ENCODE measurements at places on chromosomes 2 and 18. TPM values are rescaled to one million over a fixed set of nuclear protein-coding genes. Genes with fewer than 3 reads are reported as not detected.

GRCh38 chr2:59538398-59538911 lies 1015.0 kb downstream of the BCL11A start:
- DNase-seq, result peak; percentile 1

- no peak for DNase-seq
These were observed 205.8 kb upstream of the SALL3 start for GRCh38 chr18:78773819-78774218.

GRCh38 chr18:8673256-8674209 lies 31.8 kb upstream of the MTCL1 start:
- DNase-seq, result no peak

GRCh38 chr2:235627682-235628081 lies 133.8 kb downstream of the AGAP1 start:
- DNase-seq, result no peak

DNA sequence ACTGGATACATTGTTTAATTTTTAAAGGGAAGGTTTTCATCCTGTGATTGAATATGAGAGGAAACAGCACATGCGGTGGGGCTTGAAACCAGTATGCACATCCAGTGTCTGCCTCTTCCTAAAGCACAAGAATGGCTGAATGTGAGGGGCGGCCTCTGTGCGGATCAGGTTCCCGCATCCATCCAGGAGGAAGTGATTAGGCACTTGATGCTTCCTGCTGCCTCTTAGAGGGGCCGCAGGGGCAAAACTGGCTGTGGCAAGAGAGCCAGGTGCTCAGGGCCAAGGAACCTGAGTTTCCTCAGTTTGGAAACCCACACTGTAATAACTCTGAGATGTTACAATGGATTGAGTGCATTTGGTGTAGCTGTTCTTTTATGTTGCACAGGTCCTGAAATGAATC lies 48.8 kb downstream of the THNSL2 start:
- no peak for DNase-seq

GRCh38 chr18:27780061-27780745 lies 396.7 kb downstream of the CDH2 start:
- no peak for DNase-seq

DNA sequence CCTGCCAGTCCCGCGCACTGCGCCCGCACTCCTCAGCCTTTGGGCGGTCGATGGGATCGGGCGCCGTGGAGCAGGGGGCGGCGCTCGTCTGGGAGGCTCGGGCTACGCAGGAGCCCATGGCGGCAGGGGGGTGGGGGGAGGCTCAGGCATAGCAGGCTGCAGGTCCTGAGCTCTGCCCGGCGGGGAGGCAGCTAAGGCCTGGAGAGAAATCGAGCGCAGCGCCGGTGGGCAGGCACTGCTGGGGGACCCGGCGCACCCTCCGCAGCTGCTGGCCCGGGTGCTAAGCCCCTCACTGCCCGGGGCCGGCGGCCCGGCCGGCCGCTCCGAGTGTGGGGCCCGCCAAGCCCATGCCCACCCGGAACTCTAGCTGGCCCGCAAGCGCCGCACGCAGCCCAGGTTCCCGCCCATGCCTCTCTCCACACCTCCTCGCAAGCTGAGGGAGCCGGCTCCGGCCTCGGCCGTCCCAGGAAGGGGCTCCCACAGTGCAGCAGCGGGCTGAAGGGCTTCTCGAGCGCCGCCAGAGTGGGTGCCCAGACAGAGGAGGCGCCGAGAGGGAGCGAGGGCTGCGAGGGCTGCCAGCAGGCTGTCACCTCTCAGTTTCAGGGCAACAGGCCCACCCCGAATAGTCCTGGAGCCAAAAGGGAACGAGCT lies 74.1 kb downstream of the PSMG2 start:
- no peak for DNase-seq

DNA sequence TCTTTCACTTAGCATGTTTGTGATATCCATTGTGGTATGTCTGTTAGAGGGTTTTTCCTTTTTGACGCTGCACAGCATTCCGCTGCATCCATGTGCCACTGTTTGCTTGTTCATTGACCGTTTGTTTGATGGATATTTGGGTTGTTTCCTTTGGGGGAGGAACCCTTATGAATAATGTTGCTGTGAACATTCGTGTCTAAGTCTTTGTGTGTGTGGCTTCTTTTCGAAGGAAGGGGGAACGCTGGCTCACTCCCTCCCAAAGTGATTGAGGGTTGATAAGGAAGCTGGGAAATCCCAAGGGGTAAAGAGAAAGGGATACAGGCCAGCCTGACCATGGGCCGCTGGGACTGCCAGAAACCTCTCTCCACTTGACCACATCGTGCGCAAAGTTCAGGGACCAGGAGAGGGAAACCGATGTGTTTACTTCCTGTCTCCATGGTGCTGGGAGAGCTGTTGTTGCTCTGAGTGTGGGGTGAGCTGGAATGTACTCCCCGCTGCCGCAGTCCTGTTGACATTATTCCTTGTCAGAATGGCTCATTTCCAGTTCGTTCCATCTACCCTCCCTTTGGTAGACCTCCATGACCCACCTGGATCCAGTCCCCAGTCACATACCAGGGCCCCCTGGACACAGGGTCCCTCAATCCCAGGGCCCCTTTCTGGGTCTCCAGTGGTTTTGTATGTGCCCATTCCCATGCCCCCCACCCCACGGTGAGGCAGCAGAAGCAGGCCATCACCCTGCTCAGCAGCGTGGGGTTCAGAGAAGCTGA lies 39.6 kb downstream of the HS1BP3 start:
- DNase-seq, result peak; percentile 83

DNA sequence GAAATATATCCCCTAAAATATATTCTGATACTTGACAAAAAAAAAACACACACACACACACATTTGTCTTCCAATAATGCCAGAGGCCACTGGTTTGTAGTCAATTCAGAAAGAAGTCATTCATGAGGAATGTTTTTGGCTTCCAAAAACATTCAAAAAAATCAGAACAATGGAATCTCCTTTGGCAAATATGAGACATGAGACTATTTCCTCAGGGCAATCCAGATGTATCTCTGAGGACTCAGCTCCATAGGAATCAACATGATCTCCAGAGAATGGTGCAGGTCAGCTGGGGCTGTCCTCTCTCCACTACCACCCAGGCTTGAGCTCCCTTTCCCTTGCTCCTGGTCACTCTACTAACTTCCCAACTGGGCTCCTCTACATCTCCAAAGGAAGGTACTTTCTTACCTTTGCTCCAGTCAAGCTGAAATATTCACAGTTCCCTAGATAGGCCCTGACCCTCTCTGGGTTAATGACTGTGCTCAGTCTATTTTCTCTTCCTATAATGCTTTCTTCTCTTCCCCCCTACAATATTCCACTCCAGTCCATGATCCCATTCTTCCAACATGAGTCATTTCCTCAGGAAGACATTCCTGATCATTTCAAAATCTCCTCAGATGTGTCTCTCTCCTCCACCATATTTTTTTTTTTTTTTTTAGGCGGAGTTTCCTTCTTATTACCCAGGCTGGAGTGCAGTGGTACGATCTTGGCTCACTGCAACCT lies 145.3 kb downstream of the C1D start:
- no peak for DNase-seq

DNA sequence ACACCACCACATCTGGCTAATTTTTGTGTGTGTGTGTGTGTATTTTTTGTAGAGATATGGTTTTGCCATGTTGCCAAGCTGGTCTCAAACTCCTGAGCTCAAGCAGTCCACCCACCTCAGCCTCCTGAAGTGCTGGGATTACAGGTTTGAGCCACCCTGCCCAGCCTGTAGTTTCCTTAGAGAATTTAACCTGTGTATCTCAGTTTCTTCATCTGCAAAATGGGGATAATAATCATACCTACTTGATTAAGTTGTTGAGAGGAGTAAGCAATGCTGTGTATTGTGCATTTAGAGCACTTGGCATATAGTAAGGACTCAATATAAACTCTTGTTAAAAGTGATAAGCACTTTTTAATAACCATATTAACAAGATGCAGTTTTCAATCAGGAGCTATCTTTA lies 6.3 kb upstream of the SANBR start:
- no peak for DNase-seq

DNA sequence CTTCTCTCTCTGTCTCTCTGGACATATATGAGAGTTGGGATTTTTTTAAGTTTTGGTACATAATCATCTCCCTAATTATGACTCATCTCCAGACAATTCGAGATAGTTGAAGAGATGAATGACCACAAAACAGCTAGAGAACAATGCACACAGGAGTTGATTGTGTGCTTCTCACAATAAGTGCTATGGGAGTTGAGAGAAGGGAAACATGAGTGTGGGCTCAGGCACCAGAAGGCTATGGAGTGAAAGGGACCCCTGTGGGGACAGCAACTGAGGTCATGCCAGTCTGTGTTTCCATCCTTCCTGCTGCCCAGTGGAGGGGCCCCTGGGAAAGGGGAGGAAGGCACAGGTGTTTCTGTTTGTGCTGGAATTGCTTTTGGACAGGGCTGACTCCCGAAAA lies 6.5 kb upstream of the YWHAQ start:
- no peak for DNase-seq

GRCh38 chr18:10413722-10414121 lies 40.7 kb upstream of the APCDD1 start:
- DNase-seq, result no peak

GRCh38 chr2:39024833-39025232 lies 96.0 kb downstream of the SOS1 start:
- DNase-seq, result no peak

- no peak for DNase-seq
These were observed 81.7 kb upstream of the SEC11C start for GRCh38 chr18:59057969-59058368.

GRCh38 chr18:33826151-33826550 lies 248.1 kb downstream of the ASXL3 start:
- no peak for DNase-seq

DNA sequence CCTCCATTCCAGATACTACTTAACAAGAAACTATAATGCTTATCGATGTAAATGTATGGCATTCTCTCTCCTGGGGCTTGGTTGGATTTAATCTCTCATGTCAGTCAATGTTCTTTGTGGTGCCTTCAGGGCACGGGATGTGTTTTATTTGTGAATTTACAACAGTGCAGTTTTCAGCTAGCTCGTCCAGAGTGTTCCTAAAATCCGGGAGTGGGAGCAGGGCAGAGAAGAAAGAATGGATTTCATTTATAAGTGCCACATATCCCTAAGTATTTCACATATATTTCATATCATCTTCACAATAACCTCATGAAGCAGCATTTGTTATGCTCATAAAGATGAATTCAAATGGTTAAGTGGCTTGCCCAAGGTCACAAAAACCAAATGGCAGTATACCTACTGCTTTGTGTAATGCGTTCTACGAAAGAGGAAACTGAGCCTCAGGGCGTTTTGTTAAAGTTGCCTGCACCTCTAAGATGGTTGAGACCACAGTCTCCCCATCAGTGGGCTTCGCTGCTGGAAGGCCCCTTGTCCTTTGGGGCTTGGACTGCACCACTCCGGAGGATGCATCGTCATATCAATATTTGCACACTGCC lies 134.7 kb upstream of the MGAT5 start:
- no peak for DNase-seq

Gene MAL
- polyA plus RNA-seq, result 3.4 TPM

Gene SLC23A3
- polyA plus RNA-seq, result 1.5 TPM

Gene RAB31
- polyA plus RNA-seq, result 30.6 TPM

Gene CCDC142
- polyA plus RNA-seq, result not detected

Gene SGPP2
- 1.8 TPM for polyA plus RNA-seq

Gene SLC5A7
- polyA plus RNA-seq, result 0.11 TPM

Gene TDRD15
- not detected for polyA plus RNA-seq

Gene RTP5
- not detected for polyA plus RNA-seq

Gene KCNJ13
- 0.43 TPM for polyA plus RNA-seq

Gene STRADB
- 64.0 TPM for polyA plus RNA-seq

Gene MEP1B
- polyA plus RNA-seq, result 0.11 TPM

Gene SLC30A3
- polyA plus RNA-seq, result 1.1 TPM

Gene ESPNL
- polyA plus RNA-seq, result 2.4 TPM

Gene MC4R
- 0.29 TPM for polyA plus RNA-seq
